Stimulated activated CD8-positive, alpha-beta memory T cell treated with anti-CD3 and anti-CD28 coated beads, Interleukin-12 subunit alpha, Interleukin-12 subunit beta, amount 100 ng/mL, for 1 hour (primary cell): ENCODE measurements at places on chromosomes 16 and 17.

GRCh38 chr17:65618516-65618915, 57.1 kb upstream of the AXIN2 start:
- no peak for DNase-seq

- DNase-seq = no peak
Observed at GRCh38 chr16:66614161-66614802, 9.8 kb downstream of the CMTM3 start.

DNA sequence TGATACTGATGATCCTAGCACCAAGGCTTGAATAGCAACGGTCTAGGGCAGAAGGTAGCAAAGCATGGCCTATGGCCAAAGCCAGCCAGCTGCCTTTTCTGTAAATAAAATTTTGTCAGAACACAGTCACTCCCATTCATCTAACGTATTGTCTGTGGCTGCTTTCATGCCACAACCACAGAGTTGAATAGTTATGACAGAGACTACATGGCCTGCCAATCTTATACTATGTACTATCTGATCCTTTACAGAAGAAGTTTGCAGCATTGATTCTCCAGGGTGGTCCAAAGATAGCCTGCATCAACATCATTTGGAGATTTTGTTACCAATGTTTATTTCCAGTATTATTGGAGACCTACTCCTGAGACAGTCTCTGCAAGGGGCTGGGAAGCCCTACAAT, 19.9 kb upstream of the MMD start:
- no peak for DNase-seq

GRCh38 chr17:73387746-73388577, 76.2 kb upstream of the CDC42EP4 start:
- DNase-seq = no peak

DNA sequence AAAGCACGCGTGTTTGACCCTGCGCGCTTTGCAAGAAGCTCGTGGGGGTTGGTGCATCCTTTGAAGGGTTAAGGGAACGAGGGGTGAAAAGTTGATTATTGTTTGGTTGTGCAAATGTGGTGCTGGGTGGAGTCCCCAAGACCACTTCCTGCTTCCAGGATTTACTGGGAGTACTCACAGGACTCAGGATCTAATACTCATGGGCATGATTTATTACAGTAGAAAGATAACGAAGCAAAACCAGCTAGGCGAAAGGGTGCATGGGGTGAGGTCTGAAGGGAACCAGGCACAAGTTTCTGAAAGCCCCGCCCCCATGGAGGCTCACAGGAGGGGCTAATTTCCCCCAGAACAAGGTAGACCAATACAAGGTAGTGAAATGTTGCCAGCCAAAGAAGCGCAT, 58.8 kb downstream of the RPTOR start:
- no peak for DNase-seq

- no peak for DNase-seq
Observed at GRCh38 chr17:2801841-2802240, 5.6 kb downstream of the RAP1GAP2 start.

DNA sequence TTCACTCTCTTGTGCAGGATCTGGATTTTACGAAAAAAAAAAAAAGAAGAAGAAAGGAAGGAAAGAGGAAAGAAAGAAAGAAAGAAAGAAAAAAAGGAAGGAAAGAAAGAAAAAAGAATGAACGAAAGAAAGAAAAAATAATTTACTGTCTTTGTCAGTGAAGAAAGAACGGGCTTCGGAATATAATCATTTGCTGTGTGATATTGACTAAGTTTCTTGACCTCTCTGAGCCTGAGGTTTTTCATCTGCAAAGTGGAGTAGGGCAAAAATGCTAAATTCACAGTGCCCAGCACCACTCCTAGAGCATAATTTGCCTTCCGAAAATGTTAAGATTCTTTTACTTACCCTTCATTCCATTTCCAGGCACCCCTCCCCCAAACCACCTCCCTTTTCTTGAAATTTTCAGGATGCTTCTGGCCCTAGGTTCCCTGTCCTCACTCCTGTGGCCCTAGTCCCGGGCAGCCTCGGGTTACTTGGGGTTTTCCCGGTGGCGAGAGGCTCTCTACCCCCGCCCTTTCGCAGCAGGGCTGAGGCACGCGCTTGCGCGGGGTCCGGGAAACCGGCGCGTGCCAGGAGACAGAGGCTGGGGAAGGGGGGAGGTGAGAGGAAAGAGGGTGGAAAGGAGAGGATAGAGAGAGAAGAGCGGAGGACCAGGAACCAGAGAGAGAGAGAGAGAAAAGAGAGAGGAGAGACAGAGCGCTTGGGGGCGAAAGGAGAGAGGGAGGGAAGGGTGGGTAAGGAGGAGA, at the start of gene CNTNAP1:
TSS of gene CNTNAP1 (plus strand) at position 556 of the 746 bp plus-strand sequence. CDS start 299 bp downstream, outside the sequence.
- no peak for DNase-seq

DNA sequence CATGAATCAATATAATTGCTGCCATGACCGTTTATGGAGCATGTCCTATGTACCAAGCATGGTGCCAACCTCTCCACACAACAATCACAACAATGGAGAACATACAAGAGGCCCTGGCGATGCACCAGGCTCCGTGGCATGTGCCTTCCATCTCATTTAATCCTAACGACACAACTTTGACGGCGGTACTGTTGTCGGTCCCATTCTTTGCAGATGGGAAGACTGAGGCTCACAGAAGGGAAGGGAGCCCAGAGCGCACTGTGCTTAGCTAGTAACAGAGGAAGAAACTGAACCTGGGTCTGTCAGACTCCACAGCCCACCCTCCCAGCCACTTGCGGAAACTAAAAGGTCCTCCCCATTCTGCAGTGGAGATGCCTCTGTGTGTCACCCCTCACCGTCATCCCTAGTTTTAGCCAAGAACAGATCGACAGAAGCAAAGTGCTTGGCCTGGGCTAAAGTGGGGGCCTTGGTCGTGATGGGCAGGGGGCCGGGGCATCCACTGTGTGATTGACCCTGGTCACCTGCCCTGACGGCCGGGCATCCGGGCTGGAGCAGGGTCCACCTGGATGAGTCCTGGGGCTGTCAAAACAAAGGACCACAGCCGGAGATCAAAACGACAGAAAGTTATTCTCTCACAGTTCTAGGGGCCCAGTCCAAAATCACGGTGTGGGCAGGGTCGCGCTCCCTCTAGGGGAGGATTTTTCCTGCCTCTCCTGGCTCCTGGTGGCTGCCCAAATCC, 183.9 kb downstream of the C16orf95 start:
- no peak for DNase-seq

GRCh38 chr16:56781528-56781961, 51.6 kb downstream of the NUP93 start:
- no peak for DNase-seq

DNA sequence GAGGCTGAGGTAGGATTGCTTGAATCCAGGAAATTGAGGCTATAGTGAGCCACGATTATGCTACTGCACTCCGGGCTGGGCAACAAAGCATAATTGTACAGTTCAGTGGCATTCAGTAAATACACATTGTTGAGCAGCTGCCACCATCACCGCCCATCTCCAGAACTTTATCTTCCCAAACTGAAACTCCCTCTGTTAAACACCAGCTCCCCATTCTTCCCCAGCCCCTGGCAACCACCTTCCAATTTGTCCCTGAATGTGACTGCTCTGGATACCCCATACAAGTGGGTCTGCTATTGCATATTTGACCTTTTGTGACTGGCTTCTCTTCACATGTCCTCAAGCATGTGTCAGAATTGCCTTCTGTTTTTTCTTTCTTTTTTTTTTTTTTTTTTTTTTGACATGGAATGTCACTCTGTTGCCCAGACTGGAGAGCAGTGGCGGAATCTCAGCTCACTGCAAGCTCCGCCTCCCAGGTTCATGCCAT, 2.9 kb downstream of the RPL38 start:
- DNase-seq = no peak

DNA sequence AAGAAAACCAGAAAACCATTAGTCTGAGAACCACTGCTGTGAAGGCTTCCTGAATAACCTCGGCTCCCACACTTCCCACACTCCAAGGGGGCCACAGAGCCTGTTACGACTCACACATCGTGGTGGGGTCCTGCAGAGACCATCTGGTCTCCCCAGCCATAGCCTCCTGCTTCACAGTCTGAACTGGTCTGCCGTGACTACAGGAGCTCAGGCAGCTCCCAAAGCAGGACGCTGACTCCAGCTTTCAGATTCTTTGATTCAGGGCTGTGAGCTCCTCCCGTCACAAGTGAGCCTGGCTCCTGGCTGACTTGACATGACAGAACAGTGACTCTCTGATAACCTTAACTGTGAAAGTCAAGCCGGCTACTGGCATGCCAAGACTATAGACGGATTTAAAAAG, 37.8 kb downstream of the CYB5D2 start:
- DNase-seq = no peak

GRCh38 chr17:17380145-17380925, 77.2 kb downstream of the NT5M start:
- DNase-seq = no peak

GRCh38 chr17:36197387-36197703, 787 bp upstream of the CCL3L1 start:
- DNase-seq = no peak

DNA sequence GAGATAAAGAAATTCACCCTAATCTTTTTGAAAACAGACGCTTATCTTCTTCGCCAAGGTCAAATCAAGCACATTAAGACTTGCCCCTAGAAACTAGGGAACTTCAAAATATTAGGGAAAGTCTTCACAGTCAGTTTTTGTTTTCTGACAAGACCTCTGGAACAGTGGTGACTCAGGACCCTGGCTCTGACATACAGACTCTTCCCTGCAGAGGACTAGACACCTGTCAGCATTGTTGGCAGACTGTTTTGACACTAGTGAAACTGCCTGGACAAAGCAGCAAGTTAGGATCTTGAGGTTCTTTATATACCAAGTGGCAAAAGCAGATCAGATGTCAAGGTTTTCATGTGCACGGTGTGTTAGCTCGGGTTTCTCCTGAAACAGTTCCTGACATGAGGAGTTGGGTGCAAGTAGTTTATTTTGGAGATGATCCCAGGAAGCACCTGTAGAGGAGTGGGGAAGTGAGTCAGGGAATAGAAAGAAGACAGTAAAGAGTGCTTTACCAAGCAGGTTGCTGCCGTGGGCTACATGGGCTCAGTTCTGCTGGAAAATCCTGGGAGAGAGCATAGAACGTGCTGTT, 182.0 kb upstream of the IRX5 start:
- no peak for DNase-seq

GRCh38 chr17:75642182-75642783, 9.0 kb downstream of the SMIM5 start:
- DNase-seq = no peak

GRCh38 chr17:49717371-49717861, 9.7 kb upstream of the SLC35B1 start:
- DNase-seq = no peak

GRCh38 chr16:72110662-72111615, 17.3 kb downstream of the DHX38 start:
- DNase-seq = no peak

- no peak for DNase-seq
Observed at GRCh38 chr17:7834542-7834956, 532 bp downstream of the KDM6B start.

DNA sequence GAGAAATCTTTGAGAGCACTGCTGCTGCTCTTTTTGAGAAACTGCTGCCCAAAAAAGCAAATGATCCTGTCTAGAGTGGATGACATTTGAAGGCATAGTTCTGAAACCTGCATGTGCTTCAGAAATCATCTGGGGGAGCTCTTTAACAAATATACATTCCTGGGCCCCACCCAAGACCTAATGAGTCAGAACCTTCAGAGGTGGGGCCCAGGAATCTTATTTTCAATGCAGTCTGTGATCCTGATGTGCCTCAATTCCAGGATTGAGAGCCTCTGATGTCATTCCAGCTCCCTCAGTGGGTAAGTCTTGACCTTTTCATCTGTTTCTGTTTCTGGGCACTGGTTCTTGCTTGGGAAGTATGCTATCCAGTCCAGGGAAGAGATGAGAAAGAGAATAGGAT, 42.3 kb downstream of the HNF1B start:
- no peak for DNase-seq

- DNase-seq = no peak
Observed at GRCh38 chr17:83174362-83175118, 95.1 kb downstream of the METRNL start.

GRCh38 chr17:2854143-2855055, 58.2 kb downstream of the RAP1GAP2 start:
- no peak for DNase-seq

DNA sequence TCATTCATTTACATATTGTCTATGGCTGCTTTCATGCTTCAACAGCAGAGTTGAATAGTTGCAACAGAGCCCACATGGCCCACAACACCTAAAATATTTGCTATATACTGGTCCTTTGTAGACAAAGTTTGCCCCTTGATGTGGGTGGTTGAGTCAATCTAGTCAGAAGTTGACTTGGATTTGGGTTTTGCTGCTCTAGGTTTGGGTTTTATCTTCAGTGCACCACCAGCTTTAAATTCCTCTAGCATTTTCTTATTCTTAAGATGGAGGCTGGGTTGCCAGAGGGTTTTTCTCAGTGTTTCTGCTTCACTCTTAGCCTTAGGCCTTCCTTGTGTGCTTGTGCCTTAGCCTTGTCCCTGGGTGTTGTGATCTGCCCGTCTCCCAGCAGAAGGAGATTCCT, 51.0 kb downstream of the CCDC182 start:
- no peak for DNase-seq

DNA sequence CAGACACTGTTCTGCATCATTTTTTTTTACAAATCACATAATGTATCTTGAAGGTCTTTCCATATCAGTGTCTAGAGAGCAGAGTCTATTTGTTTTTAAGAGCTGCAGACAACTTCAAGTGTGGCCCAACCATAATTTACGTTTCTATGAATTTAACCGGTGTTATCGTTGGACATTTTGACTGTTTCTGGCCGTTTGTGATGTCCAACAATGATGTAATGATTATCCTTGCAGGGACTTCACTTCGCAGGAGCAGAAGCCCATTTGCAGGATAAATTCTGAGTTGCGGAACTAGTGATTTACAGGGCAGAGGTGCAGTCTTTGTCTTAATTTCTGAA, 26.9 kb upstream of the HLF start:
- no peak for DNase-seq

DNA sequence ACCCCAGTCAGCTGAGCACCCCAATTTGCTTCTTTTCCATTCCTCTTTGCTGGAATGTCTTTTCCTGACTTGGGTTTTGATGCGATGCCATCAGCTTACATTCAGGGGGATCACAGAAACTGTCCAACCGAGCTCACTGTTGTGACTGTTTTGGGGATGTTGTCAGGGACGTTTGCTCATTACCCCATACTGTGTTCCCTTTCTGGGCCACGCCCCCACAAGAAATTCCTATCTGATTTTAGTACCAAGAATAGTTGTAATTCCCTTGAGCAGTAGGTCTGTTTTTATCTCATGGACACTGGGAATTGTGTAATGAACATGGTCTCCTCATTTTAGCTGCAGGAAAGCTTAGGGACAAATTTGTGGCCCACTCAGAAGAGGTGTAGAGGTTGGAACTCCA, 2.6 kb upstream of the NTN1 start:
- DNase-seq = no peak

GRCh38 chr16:77113835-77114234, 77.2 kb upstream of the MON1B start:
- DNase-seq = no peak

- DNase-seq = no peak
Observed at GRCh38 chr17:45107293-45108010, 24.9 kb downstream of the PLCD3 start.

GRCh38 chr17:28970879-28971278, 19.6 kb upstream of the PHF12 start:
- DNase-seq = no peak

GRCh38 chr16:10577305-10578202, 2.8 kb downstream of the EMP2 start:
- DNase-seq = no peak

GRCh38 chr17:30829022-30829421, 2.7 kb upstream of the ATAD5 start:
- no peak for DNase-seq
